ENCODE measurements at places on chromosomes 2 and 18.
A peak's percentile ranks its signal among the peaks of the same experiment; 100 is the strongest.

DNA sequence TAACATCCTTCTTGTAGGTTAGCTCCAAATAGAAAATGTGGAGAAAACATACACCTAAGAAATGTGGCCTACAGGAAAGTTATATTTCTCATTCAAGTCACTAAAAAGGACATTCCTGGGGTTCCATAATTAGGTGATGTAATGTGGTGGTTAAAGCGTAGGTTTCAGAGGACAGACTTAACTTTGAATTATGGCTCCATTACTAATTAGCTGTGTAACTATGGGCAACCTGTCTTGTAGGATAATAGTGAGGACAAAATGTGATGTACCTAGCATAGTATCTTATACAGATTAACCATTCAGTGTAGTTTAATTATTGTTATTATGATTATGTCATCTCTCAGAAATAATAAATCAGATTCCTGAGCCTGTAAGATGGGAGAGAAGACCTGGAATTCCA lies 602.5 kb downstream of the TSN start:
- DNase-seq = no peak

- no peak for DNase-seq
Measured at GRCh38 chr2:196604196-196604595, 35.3 kb upstream of the CCDC150 start.

DNA sequence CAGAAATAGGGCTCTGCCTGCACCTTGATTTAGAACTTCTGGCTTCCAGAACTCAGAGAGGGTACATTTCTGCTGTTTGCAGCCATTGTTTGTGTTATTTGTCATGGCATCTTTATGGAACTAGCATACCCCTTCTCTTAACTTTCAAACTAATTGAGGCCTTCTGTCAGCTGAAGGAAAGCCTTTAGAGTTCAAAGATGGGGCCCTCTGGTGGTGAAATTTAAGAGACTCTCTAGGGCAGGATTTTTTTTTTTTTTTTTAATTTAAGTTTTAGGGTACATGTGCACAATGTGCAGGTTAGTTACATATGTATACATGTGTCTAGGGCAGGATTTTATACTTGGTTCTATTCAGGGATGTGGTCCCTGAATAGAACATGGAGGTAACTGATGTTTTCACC lies 260.6 kb upstream of the LINC00305 start:
- DNase-seq = no peak

DNA sequence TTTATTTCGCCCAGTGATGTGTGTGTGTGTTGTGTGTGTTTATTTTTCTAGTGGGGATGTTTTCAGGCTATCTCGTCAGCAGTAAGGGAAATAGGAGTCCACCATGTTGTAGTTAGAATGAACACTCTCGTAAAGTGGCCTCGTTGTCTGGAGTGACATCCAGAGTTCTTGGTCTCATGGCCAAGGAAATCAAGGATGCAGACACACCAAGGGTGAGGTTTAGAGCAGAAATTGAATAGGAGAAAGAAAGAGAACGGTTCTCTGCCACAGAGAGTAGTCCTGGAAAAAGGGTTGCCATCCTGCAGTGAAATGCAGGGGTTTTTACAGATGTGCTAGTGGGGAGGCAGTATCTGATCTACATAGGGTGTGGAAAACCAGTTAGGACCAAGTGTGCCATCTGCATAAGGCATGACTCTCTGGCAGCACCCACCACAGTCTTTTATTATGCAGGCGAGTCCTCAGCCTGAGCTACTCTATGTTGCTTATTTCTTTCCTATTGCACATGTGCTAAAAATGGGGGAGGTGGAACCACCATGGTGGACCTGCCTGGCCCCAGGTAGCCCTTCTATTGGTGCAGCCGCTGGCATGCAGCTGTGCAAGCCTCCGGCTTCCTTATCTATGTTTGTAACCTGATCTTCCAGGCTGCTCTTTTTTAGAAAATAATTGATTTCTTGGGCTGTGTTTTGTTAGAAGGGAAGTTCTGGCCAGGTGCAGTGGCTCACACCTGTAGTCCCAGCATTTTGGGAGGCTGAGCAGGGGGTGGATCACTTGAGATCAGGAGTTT lies 23.2 kb downstream of the RALB start:
- no peak for DNase-seq

DNA sequence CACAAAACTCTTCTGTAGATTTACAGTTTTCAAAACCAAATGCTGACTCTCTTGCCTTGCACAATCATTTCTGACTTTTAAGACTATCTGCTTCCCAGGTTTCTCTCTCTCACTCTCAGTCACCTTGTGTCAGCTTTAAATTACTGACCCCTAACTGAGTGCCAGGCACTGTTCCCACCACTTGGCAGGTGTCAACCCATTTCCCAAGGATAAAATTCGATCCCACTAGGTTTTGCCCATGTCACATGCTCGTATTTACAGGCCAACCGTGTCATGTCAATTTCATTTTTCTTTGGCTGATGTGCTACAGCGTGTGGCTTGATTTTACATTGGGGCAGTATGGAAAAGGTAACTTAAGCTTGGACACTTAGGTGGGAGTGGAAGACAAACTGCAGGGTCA lies 26.1 kb upstream of the LMAN1 start:
- no peak for DNase-seq

DNA sequence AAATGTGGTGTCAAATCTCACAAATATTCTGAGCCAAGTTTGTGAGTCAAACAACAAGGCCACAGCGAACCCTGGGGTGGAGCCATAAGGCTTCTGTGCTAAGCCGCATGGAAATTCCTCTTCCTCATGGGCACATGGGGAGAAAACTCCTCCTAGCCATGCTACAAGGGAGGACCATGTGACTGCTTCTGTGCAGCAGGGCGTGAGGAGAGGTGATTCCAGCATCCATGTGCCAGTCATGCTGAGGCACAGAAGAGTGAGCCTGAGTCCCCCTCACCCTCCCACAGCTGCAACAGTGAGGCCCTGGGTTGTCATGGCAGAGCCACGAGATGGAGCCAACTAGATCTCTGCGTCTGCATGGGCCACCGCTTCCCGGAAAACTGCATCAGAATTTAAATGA lies 488.8 kb upstream of the RAB6C start:
- DNase-seq = no peak

- no peak for DNase-seq
Measured at GRCh38 chr2:61632276-61633169, 94.4 kb upstream of the XPO1 start.

GRCh38 chr2:180625006-180625844 lies 355.2 kb upstream of the UBE2E3 start:
- DNase-seq = no peak

GRCh38 chr18:9400197-9400596 lies 65.6 kb downstream of the TWSG1 start:
- DNase-seq = no peak

DNA sequence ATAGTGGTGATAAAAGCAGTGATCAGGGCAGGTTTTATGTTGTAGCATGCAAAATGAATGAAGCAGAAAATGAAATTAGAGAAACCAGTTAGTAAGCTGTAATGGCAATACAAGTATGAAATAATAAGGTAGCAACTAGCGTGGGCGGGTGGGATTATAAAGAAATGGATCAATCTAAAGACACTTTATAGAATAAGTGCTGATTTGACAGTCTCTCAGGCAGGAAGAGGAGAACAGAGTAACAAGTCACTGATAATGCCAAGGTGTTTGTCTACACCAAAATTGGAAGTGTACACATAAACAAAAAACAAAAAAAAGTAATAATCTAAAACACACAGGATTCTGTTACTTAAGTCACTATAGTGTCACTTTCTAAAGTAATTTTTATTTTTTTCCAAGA lies 51.0 kb upstream of the PCBP1 start:
- no peak for DNase-seq

DNA sequence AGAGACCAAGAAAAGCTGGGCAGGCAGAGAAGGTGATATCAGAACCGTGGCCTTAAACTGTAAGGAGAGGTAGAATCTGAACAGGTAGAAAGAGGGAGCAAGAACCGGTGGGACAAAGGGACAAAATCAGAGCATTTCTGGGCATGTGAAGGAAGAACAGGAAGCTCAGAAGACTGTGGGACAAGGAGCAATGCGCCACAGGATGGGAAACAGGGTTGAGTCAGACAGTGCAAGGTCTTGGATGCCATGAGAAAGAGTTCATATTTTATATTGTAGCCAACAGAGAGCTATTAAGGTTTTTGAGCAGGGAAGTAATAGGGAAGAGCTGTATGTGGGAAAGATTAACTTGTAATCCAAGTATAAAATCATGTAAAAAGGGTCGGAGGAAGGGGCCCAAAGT lies 106.4 kb upstream of the UGP2 start:
- DNase-seq = no peak

GRCh38 chr2:217935235-217935879 lies 67.4 kb downstream of the TNS1 start:
- DNase-seq = no peak

DNA sequence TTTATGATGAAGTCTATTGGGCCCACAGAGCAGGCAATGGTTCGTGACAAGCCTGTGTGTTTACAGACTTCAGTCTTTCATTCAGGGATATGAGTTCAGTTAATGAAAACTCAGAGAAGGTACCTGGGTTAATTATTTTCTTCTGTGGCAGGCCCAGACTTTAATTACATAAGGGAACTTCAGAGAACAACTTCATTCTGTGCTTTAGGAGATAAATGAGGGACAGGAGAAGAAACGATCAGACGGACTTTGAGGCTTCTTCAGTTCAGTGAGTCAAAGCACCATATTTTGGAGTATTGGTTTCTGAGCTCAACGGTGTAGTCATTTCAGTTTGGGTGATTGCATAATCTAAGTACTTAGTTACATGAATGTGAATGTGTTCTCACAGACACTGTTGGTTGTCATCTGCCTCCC lies 203.0 kb upstream of the KCNJ3 start:
- no peak for DNase-seq

DNA sequence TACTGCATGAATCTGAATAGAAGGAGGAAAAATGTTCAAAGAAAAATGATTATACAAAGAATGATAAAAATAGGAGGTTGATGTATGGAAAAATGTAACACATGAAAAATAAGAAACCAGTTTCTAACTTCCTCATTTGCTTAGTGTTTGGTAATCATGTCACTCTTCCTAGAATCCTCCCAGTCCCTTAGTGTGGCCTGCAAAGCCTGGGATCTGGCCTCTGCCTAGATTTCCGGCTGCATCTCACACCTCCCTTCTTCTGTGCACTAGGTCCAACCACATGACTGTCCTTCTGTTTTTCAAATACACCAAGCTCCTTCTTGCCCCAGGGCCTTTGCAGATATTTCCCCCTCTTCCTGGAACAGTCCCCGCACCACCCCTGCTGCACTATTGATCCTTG lies 76.8 kb upstream of the RBMS1 start:
- no peak for DNase-seq

- peak; percentile 90 for DNase-seq
Measured at GRCh38 chr2:237297421-237298150, 116.4 kb downstream of the COL6A3 start.

DNA sequence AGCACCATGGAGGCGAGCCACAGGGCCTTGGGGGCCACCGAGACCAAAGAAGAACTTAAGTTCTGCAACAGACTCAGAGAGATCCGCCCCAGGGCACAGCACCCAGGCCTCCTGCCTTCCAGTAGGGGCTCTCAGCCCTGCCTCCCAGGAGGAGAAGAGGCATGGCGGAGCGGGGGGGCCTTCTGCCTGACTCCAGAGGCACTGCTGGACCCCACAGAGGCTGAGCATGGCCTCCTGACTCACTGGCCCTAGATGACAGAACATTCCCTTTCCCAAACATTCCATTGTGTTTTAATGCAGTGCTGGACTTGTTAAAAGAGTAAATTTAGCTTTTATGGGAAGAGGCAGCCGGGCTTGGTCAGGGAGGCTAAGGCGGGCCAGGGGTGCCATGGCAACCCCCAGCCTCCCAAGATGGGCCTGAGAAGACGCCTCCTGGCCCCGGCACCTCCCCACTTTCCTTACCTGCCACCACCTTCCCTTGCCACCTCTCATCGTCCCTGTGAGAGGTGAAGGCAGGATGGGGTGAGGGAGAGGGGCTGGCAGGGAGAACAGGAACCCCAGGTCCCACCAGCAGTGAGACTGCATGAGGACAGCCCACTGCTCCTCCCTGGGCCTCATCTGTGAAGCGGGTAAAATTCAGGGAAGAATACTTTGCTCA lies 65.4 kb downstream of the SMAD7 start:
- no peak for DNase-seq

- DNase-seq = no peak
Measured at GRCh38 chr2:233499928-233500327, 66.7 kb downstream of the USP40 start.
